ENCODE measurements at places on chromosomes 7 and 10. TPM values are rescaled to one million over a fixed set of nuclear protein-coding genes. Genes with fewer than 3 reads are reported as not detected.
A peak's percentile ranks its signal among the peaks of the same experiment; 100 is the strongest.

LRIT1 gene
- not detected for total RNA-seq

TET1 gene
- 1.4 TPM for total RNA-seq

GPR15LG gene
- total RNA-seq = not detected

CYP2E1 gene
- 2.1 TPM for total RNA-seq

IL6 gene
- 2.6 TPM for total RNA-seq

OGDHL gene
- total RNA-seq = not detected

DNA sequence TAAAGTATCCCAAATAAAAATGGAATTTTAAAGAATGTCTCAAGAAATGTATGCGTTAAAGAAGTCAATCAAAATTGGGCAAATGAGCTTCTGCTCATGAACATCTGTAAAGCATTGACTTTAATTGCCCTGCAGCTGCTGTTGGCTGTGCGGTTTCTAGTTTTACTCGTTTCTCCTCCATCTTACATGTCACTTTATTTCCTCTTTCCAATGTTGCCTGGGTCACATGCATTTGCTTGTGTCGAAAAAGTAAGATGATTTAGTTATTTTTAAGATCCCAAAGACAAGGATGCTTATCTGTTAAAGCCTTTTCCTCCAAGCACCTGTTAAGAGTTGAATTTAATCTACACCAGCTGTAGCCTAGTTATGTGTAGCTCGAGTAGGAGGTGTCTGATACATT, 310.4 kb downstream of the EXOC4 start:
- H3K4me1 ChIP-seq = no peaks in the 10 kb centered on the region
- H3K4me3 ChIP-seq = no peak overlapping the region
- no peak for DNase-seq
- no peak overlapping the region for H3K27ac ChIP-seq
- H3K27me3 ChIP-seq = no peaks in the 10 kb centered on the region
- no peaks in the 10 kb centered on the region for H3K36me3 ChIP-seq

DNA sequence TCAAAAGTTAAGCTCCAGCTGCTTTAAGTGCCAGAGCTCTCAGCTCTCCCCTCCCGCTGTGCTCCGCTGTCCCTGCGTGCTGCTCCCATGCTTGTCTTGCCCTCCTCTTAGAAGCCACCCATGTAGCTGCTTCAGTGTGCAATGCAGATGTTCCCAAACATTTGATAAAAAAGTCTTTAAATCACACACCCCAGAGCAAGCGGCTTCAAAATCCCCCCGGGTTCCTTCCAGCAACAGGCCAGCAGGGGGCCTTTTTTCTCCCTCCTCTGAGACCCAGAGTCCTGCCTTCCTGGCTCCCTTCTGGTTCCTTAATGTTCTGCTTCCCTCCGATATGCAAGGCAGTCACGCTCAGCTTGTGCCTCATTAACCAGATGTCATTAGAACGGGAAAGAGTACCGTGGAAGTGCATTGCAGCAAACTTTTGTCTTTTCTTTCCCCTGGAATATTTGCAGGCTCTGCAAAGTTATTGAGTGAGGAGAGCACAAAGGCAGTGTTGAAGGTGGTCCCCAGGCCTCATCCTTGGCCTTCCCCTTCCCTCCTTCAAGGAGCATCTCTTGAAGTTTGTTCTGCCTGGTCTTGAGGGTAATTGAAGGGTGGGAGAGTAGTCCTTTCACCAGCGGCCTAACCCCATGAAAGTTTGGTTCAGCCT, 25.5 kb downstream of the LDB3 start:
- H3K27me3 ChIP-seq = no peaks in the 10 kb centered on the region
- H3K36me3 ChIP-seq = no peaks in the 10 kb centered on the region
- no peak overlapping the region for H3K27ac ChIP-seq
- H3K4me3 ChIP-seq = no peak overlapping the region

GRCh38 chr10:59934701-59935100, 28.3 kb upstream of the CCDC6 start:
- no peak overlapping the region for H3K4me3 ChIP-seq
- no peak for DNase-seq
- H3K27me3 ChIP-seq = no peaks in the 10 kb centered on the region

DNA sequence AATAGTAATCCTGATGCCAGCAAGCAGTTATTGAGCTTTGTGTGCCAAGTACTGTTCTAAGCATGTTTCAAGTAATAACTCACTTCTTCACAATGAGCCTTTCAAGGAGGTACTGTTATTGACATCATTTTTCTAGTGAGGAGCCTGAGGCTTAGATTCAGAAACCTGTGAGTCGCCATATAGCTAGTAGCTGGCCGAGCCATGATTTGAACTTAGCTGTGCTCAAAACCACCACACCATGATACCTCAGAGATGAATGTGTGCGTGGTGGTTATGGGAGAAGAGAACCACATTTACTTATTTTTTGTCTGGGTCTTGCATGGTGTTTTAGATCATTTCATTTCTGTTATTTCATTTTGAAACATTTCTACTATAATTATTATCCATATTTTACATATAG, 578.9 kb downstream of the AUTS2 start:
- H3K4me3 ChIP-seq = no peak overlapping the region
- DNase-seq = no peak
- H3K36me3 ChIP-seq = no peaks in the 10 kb centered on the region
- peaks cover 13% of the 10 kb centered on the region for H3K4me1 ChIP-seq
- no peak overlapping the region for H3K27ac ChIP-seq

- peak; percentile 46 for DNase-seq
- H3K4me3 ChIP-seq = no peak overlapping the region
- H3K4me1 ChIP-seq = peaks cover 5% of the 10 kb centered on the region
- no peak overlapping the region for H3K27ac ChIP-seq
Measured at GRCh38 chr7:74625446-74625845, 32.1 kb upstream of the GTF2I start.

GRCh38 chr7:138738551-138739335, 37.6 kb upstream of the SVOPL start:
- peak; percentile 63 for DNase-seq
- H3K27ac ChIP-seq = no peak overlapping the region
- H3K4me1 ChIP-seq = no peaks in the 10 kb centered on the region
- no peaks in the 10 kb centered on the region for H3K36me3 ChIP-seq
- no peaks in the 10 kb centered on the region for H3K27me3 ChIP-seq

DNA sequence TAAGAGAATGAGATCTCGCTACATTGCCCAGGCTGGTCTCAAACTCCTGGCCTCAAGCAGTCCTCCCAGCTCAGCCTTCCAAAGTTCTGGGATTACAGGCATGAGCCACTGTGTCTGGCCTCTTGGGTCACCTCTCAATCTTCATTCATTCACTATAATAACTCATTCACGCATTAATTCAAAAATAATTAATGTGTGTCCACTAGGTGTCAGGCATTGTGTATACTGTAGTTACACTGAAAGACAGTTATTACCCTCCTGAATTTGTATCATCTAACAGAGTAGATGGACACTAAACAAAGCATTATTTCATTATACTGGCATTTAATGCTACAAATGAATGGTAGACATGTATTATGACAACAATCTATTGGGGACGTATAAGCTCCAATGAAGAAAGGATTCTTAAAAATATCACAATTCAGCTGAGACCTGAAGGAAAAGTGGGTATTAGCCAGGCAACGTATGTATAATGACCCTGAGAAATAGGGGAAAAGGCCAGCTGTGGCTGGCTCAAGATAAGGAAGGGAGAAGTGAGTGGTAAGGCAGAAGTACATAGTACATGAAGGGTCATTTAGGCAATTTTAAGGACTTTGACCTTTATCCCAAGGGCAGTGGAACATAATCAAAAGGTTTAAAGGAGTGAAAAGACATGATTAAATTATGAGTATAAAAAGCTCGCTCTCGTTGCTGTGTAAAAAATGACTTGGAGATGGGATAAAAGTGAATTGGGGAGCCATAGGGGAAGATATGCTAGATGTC, 150.7 kb downstream of the BTAF1 start:
- no peak overlapping the region for H3K4me3 ChIP-seq
- no peak overlapping the region for H3K27ac ChIP-seq
- DNase-seq = no peak
- no peaks in the 10 kb centered on the region for H3K4me1 ChIP-seq

GRCh38 chr7:139744768-139745677, 32.8 kb downstream of the HIPK2 start:
- H3K27ac ChIP-seq = no peak overlapping the region
- no peak overlapping the region for H3K4me3 ChIP-seq
- no peaks in the 10 kb centered on the region for H3K4me1 ChIP-seq
- H3K36me3 ChIP-seq = no peaks in the 10 kb centered on the region
- no peaks in the 10 kb centered on the region for H3K27me3 ChIP-seq
- DNase-seq = no peak

DNA sequence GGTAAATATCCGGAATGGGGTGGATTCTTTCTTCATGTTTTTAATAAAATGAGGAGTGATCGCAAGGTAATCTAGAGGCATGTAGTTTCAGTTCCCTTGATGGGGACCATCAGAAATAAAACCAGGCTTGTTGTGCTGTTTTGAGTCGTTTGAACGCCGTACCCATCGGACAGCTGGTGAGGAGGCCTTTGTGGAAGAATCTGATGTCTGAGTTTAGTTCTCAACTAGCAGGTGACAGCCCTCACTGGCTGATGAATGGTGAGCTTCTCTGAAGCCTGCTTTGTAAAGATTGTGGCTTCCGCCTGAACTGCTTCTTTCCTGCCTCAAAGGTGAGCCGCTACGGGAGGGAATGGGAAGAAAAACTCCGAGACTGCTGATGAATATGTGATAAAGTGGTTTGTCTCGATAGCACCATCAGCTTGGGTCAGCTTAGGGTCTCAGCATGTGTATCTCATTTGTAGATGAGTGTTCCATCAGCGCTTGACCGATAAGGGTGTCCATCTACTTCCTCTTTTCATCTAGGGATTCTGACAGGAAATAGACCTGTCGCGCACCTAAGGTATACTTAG, 977 bp downstream of the TMEM248 start:
- peaks cover 12% of the 10 kb centered on the region for H3K36me3 ChIP-seq
- H3K4me1 ChIP-seq = peaks cover 32% of the 10 kb centered on the region
- peak overlapping the region; percentile 96 for H3K4me3 ChIP-seq
- no peaks in the 10 kb centered on the region for H3K27me3 ChIP-seq
- H3K27ac ChIP-seq = peak overlapping the region; percentile 95

- H3K4me3 ChIP-seq = no peak overlapping the region
- no peaks in the 10 kb centered on the region for H3K27me3 ChIP-seq
- no peak overlapping the region for H3K27ac ChIP-seq
- H3K36me3 ChIP-seq = peaks cover 2% of the 10 kb centered on the region
- peaks cover 3% of the 10 kb centered on the region for H3K4me1 ChIP-seq
- no peak for DNase-seq
Measured at GRCh38 chr7:140041659-140042385, 20.9 kb downstream of the PARP12 start.

DNA sequence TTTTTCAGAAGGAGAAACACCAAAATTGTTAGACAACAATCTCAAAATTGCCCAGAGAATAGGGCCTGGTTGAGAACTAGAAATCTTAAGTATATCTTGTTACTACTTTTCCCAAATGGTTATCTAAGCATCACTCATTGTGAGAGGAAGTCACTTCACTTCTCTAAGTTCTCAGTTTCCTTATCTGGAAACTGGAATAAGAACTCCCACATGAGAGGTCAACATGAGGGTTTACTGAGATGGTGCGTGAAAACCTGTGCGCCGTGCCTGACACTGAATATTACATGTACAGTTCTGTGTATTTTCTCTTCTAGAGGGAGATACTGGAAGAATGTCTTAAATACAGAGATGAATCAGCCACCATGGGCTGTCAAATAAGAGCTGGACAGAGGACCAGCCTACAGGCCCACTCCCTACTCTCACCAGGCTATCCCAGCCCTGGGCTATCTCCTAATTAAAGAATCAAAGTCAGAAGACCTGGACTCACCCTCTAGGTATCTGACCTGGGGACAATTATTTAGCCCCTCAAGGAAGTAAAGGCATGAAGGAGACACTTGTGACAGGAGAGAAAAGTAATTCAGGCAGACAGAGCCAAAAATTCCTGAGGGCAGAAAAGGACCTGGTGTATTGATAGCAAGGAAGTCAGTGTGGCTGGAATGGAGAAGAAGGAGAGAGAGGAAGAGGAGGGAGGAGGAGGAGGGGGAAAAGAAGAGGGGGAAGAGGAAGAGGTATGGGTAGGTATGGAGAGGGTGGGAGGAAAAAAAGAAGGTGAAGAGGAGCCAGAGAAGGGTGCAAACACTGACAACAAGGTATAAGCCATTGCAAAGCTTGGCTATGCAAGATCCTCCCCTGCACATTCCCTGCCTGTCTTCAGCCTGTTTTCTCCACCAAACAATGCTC, 44.9 kb downstream of the CCDC71L start:
- no peaks in the 10 kb centered on the region for H3K36me3 ChIP-seq
- H3K27ac ChIP-seq = no peak overlapping the region
- no peaks in the 10 kb centered on the region for H3K27me3 ChIP-seq
- no peaks in the 10 kb centered on the region for H3K4me1 ChIP-seq

GRCh38 chr7:99677013-99677647, 2.7 kb downstream of the CYP3A5 start:
- DNase-seq = no peak
- H3K4me1 ChIP-seq = no peaks in the 10 kb centered on the region
- H3K27me3 ChIP-seq = no peaks in the 10 kb centered on the region

- no peaks in the 10 kb centered on the region for H3K27me3 ChIP-seq
- H3K27ac ChIP-seq = no peak overlapping the region
- H3K4me1 ChIP-seq = no peaks in the 10 kb centered on the region
- no peaks in the 10 kb centered on the region for H3K36me3 ChIP-seq
- H3K4me3 ChIP-seq = no peak overlapping the region
- no peak for DNase-seq
Measured at GRCh38 chr10:77554996-77555397, 82.6 kb downstream of the KCNMA1 start.

DNA sequence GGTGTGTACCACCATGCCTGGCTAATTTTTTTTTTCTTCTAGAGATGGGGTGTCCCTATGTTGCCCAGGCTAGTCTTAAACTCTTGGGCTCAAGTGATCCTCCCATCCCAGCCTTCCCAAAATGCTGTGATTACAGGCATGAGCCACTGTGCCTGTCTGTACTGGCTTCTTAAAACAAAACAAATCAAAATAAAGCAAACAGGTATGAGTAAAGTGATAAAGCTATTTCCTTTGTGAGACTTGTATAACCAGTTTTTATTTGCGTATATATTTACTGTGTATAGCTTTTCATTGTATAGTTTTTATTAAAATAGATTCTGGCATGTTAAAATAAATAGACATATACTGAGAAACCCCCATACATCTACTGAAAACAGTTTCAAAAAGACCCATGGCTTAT, 14.3 kb downstream of the LCOR start:
- no peak for DNase-seq
- H3K4me1 ChIP-seq = no peaks in the 10 kb centered on the region
- no peak overlapping the region for H3K27ac ChIP-seq
- H3K4me3 ChIP-seq = no peak overlapping the region
- no peaks in the 10 kb centered on the region for H3K27me3 ChIP-seq
- no peaks in the 10 kb centered on the region for H3K36me3 ChIP-seq

DNA sequence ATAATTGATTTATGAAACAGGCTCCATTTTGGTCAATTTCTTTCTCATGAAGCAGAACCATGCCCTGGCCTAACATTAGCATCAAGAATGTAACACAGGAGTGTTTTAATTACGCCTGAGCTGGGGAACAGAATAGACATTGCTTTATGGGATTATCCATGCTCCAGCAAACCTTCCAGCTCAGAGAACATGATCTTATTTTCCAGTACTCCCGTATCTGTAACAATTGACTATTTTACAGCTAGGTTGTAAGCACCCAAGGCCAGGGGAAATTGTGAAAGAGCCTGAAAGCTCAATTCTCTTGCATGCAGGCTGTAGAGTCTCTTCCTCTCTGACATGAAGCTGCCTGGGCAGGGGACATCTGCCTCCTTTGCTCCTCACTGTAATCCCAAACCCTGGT, 30.8 kb upstream of the CRYGN start:
- H3K27me3 ChIP-seq = no peaks in the 10 kb centered on the region
- H3K27ac ChIP-seq = no peak overlapping the region
- H3K36me3 ChIP-seq = peaks cover 4% of the 10 kb centered on the region
- H3K4me3 ChIP-seq = no peak overlapping the region
- peaks cover 19% of the 10 kb centered on the region for H3K4me1 ChIP-seq
- no peak for DNase-seq

Data from B cell (primary cell).